ENCODE measurements at places on chromosomes 1 and 21.

DNA sequence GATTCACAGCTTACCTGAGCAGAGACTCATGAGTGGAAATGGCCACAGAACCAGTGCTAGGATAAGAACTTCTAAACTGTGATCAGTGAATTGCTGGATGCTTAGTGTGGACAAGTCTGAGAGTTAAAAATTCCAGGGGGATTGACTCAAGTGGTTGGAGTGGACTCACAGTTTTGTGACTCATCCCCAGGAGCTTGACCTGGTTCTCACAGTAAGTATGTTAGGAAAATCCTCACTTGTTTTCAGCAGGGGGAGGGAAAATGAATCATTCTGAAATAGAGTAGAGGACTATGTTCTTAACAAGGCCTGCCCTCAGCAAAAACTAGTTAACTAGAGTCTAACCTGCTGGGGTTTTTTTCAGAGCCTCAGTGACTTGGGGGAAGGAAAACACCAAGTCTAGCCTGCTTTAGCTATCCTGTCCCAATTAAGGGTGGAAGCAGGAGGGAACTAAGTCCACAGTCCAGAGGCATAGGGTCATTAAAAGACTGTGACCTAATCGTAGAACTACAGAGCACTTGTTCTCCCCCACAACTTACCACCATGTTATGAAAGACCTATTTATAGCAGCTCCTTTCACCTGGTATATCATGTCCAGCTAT, 6.1 kb upstream of the CDC73 start:
- no peak for DNase-seq

DNA sequence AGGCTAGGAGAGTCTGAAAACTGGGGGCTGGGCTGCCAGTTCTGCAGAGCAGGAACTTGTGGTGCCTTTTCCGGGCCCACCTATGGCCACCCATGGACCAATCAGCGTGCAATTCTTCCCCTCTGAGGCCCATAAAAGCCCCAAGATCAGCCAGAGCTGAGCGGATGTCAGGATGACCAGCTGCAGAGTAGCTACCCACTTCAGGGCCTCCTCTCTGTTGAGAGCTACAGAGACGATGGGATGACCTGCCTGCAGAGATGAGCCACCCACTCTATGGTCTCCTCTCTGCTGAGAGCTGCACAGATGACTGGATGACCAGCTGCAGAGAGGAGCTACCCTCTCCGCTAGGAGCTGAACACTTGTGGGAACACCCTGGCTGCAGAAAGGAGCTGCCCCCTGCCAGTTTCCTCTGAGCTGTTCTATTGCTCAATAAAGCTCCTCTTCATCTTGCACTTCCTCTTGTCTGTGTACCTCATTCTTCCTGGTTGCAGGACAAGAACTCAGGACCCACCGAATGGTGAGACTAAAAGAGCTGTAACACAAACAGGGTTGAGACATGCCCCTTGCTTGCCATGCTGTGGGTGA, 12.8 kb upstream of the AADACL4 start:
- no peak for DNase-seq

DNA sequence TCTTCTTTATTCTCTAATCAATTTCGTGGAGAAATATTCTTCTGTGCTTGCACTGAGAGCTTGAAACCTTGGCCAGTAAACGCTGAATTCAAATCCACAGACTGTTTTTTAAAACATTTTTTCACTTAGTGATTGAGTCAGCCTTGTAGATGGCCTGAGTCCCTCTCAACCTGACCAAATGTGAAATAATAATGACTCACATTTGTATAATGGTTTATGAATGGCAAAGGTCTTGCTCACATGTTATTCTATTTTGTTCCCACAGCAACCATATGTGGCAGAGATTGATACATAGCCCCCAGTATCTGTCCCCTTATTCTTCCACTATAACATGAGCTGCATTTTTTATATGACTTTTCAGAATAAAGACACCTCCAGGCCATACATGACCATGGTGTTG, 47.8 kb upstream of the CCDC190 start:
- DNase-seq: no peak

DNA sequence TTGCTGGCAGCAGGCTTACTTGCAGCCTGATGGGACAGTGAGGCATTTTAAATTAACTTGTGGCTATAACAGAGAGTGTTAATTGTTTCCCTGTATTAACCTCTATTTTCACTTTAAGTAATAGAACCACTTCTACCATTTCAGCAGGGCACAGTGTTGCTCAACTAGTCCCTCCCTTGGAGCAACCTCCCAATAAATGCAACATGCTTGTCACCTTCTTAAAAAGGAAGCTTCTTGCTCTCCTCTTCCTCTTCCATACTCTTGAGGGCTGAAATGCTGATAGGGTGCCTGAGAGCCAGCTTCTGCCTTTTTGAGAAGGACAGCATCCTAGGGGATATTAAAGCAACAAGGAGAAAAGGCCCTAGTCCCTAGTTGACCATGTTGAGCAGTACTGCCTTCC, 52.1 kb downstream of the C4BPA start:
- no peak for DNase-seq

- no peak for DNase-seq
These were observed 86.0 kb downstream of the FOXD2 start for GRCh38 chr1:47523835-47524215.

DNA sequence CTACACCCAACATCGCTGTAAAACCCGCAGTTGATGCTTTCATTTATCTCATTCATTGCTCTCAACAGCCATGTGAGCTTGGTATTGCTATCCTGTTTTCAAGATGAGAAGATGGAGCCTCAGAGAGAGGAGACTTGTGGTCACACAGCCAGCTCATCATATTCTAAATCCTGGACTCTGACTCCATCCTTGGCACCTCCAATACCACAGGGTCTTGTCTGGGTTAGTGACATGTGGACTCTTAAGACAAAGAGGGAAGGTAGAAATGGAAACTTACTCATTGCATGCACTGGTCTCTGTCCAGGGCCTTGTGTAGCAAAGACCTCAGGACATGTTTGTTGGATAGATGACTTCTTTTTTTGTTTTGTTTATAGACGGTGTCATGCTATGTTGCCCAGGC, 7.0 kb upstream of the RNF19B start:
- DNase-seq: no peak

DNA sequence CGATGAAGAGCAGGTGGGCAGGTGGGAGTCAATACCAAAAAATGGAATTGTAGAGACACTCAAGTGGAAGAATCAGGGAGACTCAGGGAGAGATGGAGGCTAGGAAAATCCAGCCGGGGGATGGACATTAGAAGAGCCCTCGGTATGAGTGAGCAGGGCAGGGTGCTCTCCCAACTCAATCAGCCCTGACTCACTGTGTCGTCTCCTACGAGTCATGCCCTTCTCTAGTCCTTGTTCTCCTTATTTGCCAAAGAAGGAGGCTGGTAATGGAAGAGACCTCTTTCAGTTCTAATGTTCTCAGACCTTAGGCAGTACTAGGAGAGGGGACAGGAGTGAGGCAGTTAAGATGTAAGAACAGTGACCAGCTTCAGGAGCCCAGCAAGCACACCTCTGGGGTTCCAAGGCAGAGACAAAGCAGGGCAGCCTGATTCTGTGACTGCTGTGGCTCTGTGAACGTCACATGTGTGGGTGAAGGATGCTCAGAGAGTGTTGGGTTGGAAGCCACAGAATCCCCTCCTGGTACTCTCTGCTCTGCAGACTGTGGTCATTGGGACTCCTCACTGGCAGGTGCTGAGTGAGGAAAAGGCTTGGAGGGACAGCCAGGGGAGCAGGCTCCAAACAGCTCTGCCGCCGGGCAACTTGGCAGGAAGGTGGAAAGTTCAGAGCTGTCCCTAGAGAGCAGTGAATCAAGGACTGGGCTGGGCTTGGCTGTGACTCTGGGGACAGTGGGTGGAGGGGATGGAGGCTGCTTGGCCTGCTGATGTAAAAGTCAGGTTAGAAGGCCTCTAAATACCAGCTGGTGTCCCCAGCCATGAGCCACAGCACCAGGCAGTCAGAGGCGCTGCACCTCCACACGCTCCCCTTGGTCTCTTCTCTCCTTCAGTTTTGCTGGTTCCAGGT, 11.1 kb upstream of the GJA5 start:
- no peak for DNase-seq

GRCh38 chr1:9151328-9151860, 22.5 kb upstream of the GPR157 start:
- DNase-seq: peak; percentile 76

GRCh38 chr1:235763962-235764361, 102.7 kb downstream of the LYST start:
- no peak for DNase-seq

DNA sequence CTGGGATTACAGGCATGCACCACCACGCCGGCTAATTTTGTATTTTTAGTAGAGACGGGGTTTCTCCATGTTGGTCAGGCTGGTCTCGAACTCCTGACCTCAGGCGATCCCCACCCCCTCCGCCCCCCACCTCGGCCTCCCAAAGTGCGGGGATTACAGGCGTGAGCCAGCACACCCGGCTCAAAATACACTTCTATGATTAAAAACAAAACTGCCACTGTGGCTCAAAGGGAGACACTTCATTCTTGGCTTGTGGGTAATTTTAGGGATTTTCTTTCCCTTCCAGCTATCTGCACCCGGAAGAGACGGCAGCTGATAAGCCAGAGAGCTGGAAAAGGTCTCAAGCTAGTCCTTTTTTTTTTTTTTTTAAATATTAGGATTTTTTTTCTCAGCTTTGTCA, 24.5 kb downstream of the TMPRSS2 start:
- no peak for DNase-seq

DNA sequence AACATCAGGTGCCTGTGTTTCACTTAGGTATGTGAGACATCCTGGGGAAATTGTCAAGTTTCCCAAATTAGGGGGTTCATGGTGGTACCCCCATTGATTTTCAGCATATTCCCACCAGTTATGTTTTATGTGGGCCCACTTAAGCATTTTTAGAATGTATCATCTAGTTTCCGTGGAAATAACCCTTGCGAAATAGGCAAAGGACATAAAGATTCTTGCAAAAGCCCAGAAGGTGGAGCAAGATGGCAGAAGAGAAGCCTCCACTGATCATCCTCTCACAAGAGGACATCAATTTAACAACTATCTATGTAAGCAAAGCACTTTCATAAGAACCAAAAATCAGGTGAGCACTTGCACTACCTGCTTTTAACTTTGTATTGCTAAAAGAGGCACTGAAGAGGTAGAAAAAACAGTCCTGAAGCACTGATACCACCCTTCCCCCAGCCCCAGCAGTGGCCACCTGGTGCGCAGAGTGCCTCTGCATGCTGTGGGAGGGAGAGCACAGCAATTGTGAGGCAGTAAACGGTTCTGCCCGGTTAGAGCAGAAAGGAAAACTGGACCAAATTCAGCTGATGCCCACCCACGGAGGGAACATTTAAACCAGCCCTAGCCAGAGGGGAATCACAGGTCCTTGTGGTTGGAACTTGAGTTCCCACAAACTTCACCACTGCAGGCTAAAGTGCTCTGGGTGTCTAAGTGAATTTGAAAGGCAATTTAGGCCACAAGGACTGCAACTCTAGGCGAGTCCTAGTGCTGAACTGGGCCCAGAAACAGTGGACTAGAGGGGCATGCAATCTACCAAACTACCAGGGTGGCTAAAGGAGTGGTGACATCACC, 23.2 kb downstream of the MCOLN2 start:
- DNase-seq: no peak

DNA sequence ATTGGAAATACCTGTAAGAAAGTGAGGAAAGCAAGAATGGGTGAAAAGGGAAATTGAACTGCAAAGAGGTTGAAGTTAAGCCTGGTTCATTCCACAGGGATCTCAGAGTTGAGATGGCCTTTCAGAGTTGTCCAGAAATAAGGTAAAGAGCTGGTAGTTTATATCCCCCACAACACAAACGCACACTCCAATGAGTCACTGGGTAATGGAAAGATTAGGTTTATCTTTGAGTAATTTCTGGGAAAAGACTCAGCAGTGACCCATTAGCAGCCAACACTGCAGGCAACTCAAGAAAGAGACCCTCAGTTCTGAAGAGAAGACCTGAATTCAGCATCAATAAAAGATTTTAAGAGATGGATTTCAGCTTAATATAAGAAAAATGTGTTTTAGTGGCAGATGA, 485.5 kb downstream of the PTPRC start:
- no peak for DNase-seq

DNA sequence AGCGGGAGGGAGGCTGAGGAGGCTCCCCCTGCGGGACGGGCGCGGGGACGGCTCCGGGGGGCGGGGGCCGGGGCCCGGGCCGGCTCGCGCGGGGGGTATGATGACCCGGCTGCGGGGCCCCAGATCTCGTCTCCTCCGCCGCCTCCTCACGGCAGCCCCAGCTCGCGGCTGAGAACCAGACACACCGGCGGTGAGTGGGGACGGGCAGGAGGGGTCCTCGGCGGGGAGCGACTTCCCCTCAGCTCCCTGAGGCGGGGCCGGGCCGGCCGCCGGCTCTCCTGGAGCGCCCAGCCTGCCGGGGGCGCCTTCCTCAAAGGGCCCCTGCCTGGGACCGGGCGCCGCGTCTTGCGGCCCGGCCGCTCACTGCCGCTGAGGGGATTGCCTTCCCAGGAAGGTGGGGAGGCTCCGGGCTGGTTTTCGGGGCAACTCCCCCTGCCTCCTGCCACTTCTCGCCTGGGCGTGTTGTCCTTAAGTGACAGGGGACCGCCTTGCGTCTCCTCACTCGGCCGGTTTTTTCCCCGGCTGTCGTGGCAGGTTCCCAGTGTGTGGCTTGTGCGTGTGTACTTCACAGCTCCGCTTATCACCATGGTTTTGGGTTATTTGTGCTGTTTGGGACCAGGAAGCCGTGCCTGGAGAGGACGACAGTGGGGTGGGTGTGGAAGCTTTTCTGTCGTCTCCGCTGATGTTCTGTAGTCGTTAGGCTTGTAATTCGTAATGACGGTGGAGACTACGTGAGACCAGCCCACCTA, 800 bp downstream of the HIPK1 start:
- peak; percentile 76 for DNase-seq

DNA sequence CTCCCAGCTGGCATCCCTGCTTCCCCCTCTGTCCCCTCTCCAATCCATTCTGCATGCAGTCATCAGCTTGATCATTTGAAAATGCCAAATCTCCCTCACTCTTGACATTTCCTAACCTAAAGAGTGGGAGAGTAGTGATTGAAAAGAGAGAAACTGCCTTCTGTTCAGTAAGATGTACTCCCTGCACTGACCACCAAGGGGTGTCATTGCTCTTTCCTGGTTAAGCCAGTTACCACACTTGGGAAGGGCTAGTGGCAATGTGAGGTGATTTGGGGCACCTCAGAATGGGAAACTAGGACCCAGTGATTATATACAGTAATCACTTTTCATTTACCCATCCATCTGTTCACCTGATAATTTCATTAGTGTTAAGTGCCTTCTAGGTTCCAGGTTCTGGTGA, 6.9 kb upstream of the TMEM269 start:
- no peak for DNase-seq

DNA sequence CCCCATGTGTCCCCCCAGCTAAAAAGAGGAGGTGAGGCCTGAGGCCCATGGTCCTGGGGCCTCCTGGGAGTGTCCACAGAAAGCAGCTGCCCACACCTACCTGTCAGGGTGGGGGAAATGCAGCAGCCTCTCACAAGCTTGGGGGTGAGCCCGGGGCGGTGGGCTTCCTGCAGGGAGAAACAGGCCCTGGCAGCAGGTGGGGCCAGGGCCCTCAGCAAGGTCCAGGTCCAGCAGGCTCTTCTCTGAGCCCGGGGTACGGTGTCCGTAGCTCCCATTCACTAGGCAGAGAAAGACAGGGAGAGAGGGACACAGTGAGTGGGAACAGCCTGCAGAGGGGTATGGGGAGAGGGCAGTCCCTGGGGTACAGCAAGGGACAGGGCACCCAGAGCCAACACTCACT, 139.0 kb downstream of the GLIS1 start:
- DNase-seq: no peak
